Suppressor macrophage (primary cell): ENCODE measurements at places on chromosomes 13 and 19.

DNA sequence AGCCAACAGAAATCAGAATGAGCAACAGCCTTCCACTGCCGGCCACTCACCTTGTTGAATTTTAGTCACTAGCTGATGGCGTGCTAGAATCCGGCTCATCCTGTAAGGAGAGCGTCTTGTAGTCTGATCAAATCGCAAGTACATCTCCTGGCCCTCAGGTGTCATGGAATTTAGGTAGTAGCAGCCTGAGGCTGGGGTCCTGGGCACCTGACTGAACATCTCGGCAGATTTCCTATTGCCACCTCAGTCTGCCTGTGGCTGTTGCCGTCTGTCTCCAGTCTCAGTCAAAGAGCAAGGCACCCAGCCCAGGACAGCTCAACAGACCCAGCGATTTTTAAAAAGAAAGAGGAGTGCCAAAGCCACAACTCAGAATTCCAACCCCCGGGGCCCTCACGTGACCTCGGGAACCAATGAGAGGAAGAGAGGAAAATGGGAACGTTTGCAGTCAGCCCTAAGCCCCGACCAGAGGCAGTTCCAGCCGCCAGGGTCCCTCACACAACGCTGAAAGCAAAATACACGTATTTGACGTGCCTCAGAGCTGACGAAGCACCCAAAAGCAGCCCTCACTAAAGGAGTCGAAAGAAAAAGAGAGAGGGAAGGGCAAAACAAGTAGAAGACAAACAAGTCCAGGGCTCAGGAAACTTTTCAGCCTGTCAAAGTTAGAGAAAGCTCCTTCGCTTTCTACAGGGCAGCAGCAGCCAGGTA is at the start of gene STARD13:
STARD13 (minus strand) TSS at position 336 of the 705 bp plus-strand sequence; CDS start at position 219, 117 bp downstream.
- peak; percentile 75 for DNase-seq

DNA sequence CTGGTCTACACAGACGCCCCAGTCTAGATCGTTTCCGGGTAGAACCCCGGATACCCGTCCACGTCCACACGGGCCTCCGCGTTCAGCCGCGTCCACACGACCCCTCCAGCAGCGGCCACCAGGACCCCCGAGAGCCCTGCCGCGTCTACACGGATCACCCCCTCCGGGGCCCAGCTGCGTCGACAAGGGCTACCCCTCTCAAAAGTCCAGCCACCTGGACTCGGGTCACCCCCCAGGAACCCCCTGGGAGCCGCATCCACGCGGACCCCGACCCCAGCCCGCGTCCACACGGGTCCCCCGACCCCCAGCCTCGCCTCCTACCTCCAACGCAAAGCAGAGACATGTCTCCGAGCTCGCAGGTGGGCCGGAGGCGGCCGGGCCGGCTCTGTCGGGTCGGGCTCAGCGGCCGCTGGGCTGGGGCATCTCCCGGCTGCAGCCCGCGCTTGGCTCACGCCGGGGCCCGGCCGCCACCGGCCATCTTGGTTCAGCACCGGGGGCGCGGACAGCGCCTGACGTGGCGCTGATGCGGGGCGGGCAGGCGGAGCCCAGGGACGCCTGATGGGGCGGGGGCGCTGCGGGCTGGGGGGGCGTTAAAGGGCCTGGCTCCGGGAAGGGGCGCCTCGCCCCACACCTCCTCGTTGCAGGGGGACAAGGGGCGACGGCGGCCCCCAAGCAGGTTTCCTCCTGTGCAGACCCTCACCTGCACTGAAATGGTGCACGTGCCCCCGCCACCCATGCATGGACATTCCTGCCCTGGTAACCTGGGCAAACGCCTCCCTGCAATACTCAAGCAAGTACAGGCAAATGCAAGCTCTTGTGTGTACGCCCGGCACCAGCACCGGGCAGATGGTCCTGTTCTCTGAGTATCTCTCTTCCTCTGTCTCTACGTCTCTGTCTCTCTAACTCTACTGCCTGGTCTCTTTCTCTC is at the start of gene UNC13A:
UNC13A (minus strand) TSS at position 498 of the 928 bp plus-strand sequence; CDS start at position 343, 155 bp downstream.
- peak; percentile 47 for DNase-seq

DNA sequence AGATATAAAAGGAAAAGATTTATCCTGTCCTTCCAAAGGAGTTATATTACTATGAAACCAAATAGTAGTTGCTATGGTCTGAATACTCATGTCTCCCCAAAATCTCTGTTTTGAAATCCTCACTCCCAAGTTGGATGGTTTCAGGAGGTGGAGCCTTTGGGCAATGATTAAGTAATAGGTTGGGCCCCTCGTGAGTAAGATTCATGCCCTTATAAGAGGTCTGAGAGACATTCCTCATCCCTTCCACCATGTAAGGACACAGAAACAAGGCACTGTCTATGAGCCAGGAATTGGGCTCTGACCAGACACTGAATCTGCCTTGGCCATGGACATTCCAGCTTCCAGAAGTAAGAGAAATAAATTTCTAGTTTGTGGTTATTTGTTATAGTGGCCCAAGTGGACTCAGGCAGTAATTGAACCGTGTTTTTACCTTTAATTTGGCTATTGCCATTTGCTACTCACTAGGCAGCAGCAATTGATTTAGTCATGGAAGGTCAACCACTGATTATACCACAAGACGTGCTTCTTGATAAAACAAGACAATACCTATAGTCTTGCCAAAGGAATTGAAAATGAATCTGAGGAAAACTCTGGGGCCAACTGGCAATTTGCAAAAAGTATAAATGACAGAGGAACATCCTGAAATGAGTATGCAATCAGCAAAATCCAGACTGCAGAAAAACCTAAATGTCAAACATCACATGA is 717.4 kb upstream of the SPRY2 start:
- DNase-seq: no peak

DNA sequence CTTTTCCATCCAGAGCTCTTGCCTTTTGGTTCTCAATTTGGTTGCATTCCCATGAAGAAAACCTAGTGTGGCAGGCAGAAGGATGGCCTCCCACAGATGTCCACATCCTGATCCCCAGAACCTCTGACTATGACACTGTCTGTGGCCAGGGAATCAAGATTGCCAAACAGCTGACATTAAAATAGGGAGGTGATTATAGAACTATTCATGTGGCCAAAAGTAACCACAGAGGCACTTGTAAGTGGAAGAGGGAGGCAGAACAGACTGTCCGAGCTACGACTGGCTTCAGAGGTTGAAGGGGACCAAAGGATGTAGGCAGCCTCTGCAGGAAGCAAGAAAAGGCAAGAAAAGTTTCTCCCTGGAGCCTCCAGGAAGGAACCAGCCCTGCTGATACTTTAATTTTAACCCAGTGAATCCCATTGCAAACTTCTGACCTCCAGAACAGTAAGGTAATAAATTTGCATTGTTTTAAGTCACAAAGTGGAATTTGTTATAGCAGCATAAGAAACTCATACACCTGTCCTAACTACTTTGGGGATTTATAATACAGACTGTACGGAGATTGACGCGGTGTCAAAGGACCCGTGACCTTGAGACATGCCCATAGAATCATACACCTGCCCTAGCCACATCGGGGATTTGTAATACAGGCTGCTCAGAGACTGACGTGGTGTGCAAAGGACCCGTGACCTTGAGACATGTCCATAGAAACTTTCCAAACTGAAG is 106.5 kb downstream of the ATP11A start:
- no peak for DNase-seq

DNA sequence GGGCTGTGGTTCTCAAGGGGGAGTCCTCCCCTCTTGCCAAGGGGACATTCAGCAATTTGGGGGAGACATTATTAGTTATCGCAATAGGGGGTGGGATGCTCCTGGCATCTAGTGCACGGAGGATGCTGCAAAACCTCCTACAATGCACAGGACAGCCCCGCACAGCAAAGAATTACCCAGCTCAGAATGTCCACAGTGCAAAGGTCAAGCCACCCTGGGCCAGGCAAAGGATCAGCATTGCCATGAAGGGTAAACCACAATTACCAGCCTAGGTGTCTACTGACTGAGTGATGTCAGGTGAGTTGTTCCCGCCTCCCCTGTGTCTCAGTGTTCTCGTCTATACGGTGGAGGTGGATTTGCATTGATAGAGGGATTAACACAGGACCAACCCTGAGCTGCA is 2.4 kb upstream of the METTL21C start:
- no peak for DNase-seq

- no peak for DNase-seq
Observed at GRCh38 chr13:100860866-100861265, 186.3 kb upstream of the TMTC4 start.

DNA sequence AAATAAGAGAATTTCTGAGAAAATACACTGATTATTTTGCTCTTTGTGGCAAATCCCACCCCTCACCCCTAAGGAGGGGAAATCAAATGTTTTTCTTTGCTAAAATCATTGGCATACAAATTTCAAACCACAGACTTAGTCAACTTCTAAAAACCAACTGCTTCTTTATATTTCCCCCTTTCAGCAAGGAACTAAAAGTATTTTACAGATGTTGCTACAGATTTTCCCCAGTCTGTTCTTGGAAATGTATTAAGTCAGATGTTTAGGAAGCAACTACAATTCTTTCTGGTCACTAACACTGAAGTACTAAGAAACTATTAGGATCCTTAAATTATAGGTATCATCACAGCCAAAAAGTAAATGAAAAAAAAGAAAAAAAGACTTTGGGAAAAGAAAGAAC is 6.9 kb downstream of the MTMR6 start:
- DNase-seq: peak; percentile 37

DNA sequence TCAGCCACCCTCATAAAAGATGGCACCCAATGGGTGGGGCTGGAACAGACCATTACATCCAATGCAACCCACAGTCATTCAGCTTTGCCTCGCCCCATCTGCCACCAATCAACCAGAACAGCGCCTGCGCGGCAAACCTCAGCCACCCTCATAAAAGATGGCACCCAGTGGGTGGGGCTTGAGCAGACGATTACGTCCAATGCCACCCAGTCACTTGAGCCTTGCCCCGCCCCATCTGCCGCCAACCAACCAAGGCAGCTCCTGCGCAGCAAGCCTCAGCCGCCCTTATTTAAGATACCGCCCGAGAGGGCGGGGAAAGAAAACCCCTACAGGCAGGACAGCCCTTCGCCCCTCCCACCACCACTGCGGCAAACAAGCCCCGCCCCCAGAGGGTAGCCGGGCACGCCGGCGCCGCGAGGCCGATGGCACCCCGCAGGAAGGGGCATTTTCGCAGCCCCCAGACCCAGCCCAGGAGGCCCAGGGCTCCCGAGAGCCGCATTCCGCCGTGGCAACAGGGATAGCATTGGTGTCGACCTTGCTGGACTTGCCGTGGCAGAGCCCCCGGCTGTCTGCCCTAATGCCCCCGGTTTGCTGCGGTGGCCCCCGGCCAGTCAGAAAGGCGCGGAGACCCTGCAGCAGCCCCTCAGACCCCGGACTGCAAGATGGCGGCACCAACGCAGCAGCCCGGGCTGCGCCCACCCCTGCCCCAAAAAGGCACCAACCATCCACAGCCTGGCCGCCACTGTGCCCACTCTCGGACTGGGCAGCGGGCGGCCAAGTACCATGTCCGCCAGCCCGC is 675 bp downstream of the PEG3 start:
- DNase-seq: peak; percentile 91

DNA sequence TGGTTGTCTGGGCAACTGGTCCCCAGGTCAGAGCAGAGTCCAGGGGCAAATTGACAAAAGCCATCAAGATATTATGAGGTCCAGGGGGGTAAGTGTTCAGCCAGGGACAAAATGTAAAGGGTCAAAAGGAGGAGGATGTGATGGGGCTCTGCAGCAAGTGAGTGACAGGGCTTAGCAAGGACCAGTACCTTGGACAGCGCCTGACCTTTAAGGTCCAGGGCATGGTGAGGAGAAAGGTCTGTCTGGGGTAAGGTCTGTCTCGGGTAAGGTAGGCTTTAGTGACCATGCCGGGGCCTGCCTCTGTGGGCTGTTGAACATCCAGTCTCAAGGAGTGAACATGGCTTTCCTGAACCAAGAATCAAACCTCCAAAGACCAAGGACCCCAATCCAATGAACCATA is 6.3 kb upstream of the ZNF358 start:
- peak; percentile 65 for DNase-seq

DNA sequence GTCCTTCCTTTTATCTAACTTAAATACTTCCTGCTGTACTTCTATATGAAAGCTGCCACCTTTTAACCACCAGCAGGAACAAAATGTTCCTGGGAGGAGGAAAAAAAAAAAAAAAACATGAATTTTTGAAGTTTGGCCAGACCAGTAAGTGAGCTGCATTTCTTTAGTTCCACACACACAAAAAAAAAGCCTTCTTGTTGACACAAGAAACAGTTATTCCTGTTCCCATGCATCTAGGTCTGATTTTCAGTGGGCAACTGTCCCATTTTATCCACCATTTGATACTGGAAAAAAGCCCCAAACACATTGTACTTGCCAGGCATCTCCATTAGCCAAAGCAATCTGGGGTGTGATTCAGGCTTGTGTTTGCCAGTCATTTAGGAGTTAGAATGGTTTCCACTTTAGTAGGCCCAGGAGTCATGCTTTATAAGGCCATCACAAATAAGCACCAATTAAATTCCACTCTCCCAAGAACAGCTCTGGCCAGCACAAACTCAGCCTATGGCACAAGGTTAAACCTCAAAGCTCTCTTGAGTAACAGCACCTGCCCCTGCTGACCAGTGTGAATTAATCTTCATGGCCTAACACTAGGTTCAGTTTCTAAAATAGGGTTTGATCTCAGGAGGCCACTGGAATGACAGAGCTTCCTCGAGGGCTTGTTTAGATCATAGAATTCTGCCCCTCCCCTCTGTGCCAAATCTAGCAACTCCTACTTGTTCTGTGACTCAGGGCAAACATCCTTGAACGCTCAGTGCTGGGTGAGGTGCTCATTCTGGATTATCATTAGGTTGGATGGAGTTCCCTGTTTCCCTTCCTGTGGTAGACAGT is 67.1 kb downstream of the NUFIP1 start:
- peak; percentile 69 for DNase-seq

- DNase-seq: no peak
Observed at GRCh38 chr13:32126278-32126677, 94.7 kb downstream of the FRY start.

GRCh38 chr13:98535501-98536354 is 41.2 kb downstream of the STK24 start:
- no peak for DNase-seq

- DNase-seq: peak; percentile 94
Observed at GRCh38 chr19:13774217-13775191, at the start of gene C19orf53. Gene C19orf53 (plus strand): TSS chr19:13774456. CDS start chr19:13774478, 22 bp downstream.

GRCh38 chr13:45092663-45093062 is 27.6 kb upstream of the GTF2F2 start:
- no peak for DNase-seq

GRCh38 chr19:46423188-46423587 is 5.5 kb downstream of the PNMA8C start:
- DNase-seq: no peak

GRCh38 chr19:11737964-11738745 is 591 bp downstream of the ZNF823 start:
- peak; percentile 64 for DNase-seq

GRCh38 chr13:23572836-23573235 is 2.6 kb downstream of the TNFRSF19 start:
- no peak for DNase-seq

DNA sequence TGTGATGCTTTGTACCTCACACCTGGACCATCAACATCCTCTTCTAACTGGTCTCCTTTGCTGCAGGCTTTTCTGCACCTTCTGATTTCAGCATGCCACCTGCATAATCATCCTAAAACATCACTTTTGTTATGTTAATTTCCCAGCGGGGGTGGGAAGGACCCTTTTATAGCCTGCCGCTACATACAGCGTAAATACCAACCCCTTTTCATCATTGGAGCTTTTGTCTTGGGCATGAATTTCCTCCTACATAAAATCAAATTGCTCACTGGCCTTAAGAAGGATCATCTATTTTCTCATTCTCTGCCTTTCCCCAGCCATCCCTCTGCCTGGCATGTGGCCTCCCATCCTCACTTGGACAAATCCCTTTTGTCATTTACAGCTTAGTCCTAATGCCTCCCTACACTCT is 124.7 kb downstream of the RBM26 start:
- no peak for DNase-seq

- no peak for DNase-seq
Observed at GRCh38 chr13:28012896-28013295, 24.4 kb upstream of the URAD start.

GRCh38 chr19:2274931-2275535 is 6.9 kb downstream of the PEAK3 start:
- peak; percentile 82 for DNase-seq
